ENCODE measurements at places on chromosomes 2 and 18.

DNA sequence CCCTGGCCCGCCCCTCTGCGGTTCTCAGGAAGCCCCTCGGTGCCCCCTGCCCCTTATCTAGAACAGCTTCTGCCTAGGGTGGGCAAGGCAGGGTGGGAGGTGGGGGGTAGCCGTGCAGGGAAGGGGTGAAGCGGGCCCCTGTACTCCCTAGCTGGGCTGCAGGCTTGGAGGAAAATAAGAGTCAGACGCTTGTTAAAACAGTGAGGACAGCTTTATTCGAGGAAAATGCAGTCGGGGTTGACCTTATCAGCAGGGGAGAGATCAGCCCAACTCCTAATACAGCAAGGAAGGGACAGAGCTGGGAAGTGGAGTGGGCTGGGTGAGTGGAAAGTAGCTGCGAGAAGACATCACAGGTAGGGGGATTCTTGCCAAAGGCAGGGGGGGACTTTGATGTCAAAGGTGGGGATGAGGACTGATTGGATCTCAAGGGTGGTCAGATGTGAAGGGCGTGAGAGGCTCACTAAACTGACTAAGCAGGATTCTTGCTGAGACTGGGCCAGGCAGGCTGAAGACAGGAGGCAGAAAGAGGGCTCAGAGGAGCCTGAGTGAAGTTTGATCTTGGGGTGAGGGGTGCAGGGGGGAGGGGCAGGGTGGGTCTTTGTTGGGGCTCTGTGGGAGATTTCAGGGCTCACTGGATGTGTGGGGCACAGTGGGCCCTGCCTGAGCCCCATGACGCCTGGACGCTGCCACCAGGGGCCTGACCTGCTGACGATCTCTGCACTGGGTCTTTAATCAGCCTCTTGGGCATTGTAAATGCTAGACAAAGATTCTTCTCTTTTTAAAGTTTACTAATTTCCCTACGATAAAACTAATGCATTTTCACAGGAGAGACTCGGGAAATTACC lies 29.9 kb downstream of the HPCAL1 start:
- DNase-seq: no peak

DNA sequence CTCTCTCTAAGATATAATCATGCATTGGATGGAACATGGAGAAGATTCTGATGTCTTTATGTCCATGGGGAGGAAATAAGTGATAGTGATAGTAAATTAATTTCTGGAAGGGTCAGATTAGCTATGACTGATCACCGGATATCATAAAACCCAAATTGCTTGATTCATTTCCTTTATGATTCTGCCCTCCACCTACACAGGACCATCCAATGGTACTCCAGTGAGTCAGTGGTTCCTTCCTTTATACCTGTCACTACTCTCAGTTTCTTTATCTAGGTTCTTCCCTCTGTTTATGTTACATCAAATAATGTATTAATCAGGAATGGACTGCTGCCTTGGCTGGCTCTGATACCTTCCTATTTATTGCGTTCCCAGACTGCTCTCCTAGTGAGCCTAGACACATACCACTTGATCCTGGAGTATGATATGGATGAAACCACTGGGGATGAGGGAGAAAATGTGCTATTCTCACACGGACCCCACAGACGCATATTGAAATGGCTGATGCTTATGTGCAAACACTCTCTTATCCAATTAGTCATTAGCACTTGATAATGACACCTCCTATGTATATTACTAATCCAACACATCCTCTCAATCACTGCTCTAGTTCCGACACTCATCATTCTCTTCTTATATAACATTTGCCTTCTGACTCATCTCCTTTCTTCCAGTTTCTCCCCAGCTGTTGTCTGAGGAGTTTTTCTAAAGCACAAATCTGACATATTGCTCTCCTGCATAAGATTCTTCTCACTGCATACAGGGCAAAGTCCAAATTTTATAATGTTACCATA lies 315.6 kb downstream of the INSIG2 start:
- no peak for DNase-seq

DNA sequence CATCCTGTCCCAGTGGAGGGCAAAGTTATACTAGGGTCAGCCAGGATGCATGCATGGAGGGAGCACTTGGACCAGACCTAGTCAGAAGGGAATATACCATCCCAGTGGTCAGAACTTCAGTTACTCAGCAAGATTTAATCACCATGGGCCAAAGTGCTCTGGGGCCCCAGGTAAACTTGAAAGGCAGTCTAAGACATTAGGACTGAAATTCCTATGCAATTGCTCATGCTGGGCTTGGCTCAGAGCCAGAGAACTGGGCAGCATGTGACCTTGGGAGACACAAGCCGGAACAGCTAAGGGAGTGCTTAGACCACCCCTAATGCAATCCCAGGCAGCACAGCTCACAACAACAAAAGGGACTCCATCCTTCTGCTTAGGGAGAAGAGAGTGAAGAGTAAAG lies 401.3 kb downstream of the KCNJ3 start:
- no peak for DNase-seq

DNA sequence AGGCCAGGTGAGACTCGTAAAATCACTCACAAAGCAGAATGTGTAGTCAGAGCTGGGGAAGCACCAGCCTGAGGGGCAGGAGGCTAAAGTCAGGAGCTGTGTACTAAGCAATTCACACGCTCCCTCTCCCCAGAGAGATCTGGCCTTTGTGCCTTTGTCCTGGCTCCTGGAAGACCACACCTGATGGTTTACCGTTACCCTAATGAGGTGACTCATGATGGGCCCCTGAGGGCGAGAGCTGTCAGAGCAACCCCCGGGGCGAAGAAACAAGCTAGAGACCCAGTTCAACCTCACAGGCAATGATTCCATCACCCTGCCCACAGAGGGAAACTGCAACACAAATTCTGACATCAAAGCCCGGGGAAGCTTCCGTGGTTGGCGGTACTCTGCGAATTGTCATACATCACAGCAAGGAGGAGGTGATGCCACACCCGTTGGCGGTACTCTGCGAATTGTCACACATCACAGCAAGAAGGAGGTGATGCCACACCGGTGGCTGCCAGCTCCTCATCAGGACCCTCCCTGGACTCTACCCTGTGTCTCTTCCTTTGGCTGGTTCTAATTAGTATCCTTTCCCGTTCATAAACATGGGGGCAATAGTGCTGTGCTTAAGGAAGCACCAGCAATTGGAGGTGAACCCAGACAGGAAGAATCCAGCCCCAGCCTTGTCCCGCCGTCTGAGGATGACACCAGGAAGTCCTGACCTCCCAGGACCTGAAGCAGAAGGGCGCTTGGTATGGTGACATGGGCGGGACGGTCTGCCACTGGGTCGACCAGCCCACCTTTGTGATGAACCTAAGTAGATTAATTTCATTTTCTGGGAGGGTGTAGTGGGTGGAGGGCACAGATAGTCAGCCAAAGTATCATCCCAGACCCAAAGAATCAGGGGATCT lies 30.5 kb downstream of the B3GNT7 start:
- no peak for DNase-seq
